Hindlimb muscle (tissue), 1 donor: ENCODE measurements at places on chromosomes 2 and 18.

GRCh38 chr2:26536371-26537068 lies 58.6 kb upstream of the OTOF start:
- no peak for DNase-seq

- DNase-seq, result peak; percentile 81
These were observed 516 bp downstream of the EIF2AK2 start for GRCh38 chr2:37156071-37156856.

DNA sequence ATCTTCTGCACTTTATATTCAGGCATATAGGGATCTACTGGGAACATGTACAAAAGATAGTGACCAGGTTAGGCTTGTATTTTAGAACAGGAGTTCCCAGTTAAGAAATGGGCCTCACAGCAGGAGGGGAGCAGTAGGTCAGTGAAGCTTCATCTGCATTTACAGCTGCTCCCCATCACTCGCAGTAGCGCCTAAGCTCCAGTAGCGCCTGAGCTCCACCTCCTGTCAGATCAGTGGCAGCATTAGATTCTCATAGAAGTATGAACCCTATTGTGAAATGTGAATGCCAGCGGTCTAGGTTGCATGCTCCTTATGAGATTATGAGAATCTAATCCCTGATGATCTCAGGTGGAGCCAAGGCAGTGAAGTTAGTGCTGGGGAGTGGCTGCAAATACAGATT lies 224.4 kb upstream of the CYRIA start:
- DNase-seq, result no peak

DNA sequence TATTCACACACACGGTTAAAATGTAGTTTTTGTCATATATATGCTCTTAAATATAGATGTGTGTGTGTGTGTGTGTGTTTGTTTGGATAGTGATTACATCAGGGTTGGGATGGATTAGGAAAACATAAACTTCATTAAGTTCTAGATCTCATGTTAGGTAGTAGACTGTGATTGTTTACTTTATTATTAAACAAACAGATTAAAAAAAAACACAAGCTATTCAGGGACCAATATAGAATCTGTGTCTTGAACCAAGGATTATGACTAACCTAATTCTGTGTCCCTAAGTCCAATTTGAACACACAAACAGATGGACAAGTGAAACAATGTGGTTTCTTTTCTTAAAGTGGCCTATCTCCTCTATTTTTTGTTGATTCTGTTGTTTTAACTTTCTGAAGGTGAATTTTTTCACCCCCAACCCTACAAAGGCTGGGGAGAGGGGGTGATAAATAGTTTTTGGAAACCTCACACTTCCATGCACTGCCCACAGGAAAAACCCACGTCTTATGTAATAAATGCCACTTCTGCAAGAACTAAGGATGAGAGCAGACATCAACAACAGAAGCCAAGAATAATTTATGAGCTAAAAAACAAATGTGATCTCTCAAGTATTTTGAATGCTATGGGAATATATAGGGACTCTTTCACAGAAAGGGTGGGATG lies 40.7 kb downstream of the IL1R2 start:
- no peak for DNase-seq

- no peak for DNase-seq
These were observed 68.4 kb upstream of the MSH2 start for GRCh38 chr2:47334356-47335136.

- DNase-seq, result no peak
These were observed 161.7 kb downstream of the INSIG2 start for GRCh38 chr2:118250001-118250400.

- DNase-seq, result no peak
These were observed 76.2 kb downstream of the CDK15 start for GRCh38 chr2:201882353-201883090.

- DNase-seq, result no peak
These were observed 10.0 kb downstream of the EPG5 start for GRCh38 chr18:45957100-45957499.

DNA sequence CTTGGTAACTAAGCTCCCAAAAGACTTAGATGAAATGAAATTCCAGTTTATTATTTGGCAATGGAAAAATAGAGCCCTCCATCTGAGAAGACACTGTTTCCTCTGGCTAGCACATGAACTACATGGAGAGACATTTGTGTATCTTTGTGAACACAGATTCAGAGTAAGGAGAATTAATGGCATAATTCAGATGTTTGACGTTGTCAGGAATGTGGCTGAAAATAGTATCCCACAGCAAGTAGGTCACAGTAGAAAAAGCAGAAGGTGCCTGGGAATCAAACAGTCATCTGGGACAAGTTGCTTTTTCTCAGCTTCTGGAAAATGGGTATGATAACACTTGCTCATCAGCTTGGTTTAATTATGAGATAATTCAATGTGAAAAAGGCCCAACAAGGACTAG lies 288.6 kb downstream of the PTPRM start:
- DNase-seq, result no peak

GRCh38 chr2:202687276-202687675 lies 52.5 kb downstream of the FAM117B start:
- DNase-seq, result no peak

- no peak for DNase-seq
These were observed 10.0 kb upstream of the CRYBA2 start for GRCh38 chr2:219003267-219003634.

DNA sequence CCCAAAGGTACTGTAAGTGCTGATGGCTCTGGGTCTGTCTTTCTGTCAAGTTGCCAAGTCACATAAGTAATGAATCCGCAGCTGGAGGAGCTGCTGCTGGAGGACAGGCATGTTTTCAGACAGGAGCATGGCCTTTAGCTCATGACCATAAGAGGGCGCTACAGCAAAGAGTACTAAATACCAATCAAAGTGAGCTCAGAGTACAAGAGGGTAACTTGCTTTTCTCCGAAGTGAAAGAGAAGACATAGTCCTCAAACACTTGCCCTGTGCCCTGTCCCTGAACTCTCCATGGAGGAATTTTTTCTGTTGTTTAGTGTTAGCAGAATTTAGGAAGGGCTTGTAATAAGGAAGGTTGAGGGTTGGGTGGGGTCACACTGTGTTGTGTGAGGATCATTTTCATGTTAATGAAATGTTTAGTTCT lies 58.0 kb upstream of the EML6 start:
- peak; percentile 48 for DNase-seq

DNA sequence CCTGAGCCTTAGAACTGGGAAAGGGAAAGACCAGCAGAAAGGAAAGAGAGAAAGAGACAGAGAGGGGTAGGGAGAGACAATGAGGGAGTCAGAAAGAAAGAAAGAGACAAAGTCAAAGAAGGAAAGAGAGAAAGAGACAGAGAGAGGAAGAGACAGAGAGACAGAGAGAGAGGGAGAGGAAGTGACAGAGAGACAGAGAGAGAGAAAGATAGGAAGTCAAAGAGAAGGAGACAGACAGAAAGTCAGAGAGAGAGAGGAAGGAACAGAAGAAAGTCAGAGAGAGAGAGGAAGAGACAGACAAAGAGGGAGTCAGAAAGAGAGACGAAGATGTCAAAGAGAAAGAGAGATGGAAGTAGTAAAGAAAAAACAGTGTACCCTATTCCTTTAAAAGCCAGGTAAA lies 261.8 kb downstream of the WDPCP start:
- no peak for DNase-seq

GRCh38 chr2:2805263-2805662 lies 474.2 kb upstream of the MYT1L start:
- DNase-seq, result no peak

DNA sequence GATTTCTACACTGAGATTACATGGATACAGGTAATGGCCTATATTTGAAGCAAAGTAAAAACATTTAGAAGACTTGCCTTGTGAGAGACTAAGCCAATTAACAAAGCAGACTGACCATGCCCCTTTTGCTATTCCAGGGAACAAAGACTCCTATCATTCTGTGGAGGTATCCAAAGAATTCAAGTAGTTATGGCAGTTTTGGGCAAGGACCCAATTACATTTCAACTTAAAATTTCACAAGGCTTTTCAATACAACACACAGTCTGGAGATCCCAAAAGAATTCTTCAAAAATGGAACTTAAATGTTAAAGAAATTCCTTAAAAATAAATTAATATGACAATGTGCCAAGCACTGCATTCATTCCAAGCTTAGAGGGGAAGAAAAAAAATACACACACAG lies 109.2 kb upstream of the CHRNA1 start:
- no peak for DNase-seq

DNA sequence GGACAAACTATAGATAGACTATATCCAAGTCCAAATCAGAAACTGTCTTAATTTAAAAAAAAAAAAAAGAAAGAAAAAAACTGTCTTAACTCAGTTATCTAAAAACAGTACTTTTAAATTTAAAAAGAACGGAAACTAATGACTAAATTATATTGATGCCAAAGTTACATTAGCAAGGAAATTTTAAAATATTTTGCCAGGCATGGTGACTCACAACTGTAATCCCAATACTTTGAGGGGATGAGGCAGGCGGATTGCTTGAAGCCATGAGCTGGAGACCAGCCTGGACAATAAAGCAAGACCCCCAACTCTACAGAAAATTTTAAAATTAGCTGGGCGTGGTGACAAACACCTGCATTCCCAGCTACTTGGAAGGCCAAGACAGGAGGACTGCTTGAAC lies 30.9 kb downstream of the MEMO1 start:
- DNase-seq, result no peak

DNA sequence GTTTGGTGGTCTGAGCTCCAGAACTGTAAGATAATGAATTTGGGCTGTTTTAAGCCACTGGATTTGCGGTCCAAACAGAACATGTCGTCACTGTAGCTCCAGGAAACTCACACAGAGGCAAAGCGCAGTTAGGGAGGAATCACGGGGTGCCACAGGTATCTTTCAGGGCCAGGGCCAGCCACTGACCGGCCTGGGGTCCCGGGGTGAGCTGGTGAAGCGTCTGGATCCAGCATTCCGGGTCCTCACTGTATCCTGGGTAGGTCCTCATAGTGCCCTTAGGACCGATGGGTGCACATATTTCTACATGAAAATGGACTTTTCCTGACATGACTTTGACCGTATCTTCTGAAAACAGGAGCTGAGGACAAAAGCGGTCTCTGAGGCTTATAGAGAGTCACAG lies 196.0 kb upstream of the HDAC4 start:
- DNase-seq, result no peak

GRCh38 chr18:57131782-57132181 lies 15.1 kb upstream of the BOD1L2 start:
- DNase-seq, result no peak

GRCh38 chr2:122323927-122324326 lies 568.5 kb downstream of the TSN start:
- no peak for DNase-seq

GRCh38 chr2:6846967-6847681 lies 18.6 kb downstream of the CMPK2 start:
- no peak for DNase-seq

DNA sequence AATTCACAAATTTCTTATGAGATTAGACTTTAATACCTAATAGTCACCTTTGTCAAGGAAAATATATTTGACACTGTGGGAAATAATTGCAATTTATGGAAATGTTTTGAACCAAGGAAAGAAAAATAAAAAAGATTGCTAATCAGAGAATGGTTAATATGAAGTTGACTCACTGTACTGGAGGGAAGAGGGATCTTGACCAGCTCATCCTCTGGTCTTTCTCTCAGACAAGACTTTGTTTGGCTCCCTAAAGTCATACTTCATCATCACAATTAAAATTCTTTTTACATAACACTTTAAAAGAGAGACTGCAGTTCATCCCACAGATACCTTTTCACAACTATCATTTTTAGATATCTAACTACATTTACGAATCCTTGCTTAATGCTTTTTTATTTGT lies 538.5 kb upstream of the ZEB2 start:
- DNase-seq, result no peak

GRCh38 chr2:79796641-79797040 lies 283.8 kb downstream of the CTNNA2 start:
- no peak for DNase-seq

- DNase-seq, result peak; percentile 91
These were observed 121.2 kb downstream of the ZNF521 start for GRCh38 chr18:25230658-25231326.

- peak; percentile 53 for DNase-seq
These were observed 125.6 kb downstream of the GRB14 start for GRCh38 chr2:164495491-164496223.

DNA sequence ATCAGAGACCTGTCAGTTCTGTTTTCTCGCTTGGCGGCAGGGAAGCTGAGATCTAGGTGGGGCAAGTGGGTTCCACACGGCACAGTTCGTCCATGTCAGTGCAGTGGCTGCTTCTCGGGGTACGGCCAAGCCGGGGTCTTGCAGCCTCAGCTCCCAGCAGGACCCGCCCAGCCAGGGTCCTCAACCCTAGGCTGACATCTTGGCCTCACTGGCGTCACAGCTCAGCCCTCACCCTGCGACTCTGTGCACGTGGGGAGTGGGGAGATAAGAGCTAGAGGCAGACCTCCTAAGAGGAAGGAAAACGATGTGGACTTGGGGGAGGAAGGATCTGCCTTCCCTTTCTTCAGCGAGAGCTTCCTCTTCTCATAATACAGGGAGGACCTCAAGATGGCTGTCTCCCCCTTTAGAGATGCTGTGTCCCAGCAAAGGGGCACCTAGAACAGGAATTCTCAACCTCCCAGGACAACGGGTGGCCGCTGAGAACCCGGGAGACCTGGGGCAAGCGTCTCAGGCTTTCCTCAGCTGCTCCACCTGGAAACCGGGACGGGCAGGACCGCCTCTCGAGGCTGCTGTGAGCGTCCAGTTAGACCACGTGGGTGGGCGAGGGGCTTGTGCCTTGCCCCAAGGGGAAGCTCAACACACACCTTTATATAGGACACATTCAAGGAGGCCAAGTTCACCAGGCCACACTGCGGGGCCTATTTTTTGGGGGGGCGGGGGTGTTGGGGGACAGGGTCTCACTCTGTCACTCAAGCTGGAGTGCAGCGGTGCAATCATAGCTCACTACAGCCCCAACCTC lies 23.5 kb upstream of the KLF11 start:
- DNase-seq, result no peak

- DNase-seq, result peak; percentile 34
These were observed 137.1 kb upstream of the CCDC68 start for GRCh38 chr18:55096263-55096951.

DNA sequence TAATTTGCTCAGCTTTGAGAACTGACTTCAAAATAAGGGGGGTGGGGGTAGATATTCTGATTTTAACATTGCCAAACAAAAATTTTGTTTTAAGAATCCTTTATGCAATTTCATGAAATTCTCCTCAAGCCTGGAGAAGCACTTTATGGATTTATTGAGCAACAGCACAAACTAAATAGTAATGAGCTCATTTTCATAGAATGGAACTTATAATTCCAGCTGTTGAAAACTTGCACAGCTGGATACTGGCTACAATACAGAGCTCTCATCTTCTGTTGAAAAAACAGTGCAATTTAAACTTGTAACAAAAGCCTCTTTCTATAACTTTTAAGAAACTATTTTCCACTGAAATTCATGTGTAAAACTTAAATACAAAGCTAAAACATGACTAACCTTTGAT lies 137.6 kb upstream of the FN1 start:
- DNase-seq, result peak; percentile 65

DNA sequence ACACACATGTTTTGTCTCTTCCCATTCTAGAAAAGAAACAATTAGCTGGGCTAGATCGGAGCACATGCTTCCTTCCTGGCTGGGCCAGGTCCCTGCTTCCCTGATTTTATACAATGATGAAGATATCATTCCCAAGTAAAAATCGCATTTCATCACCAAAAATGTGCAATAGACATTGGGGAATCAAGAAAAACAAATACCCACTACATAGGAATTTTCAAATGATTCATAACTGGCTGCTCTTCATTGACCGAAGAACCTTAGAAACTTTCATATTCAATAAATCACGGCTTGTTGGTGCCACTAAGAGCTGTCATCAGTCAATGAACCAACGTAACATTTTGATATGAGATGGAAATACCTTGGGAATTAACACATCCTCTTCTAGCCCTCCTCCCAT lies 373.6 kb upstream of the TRIB2 start:
- no peak for DNase-seq
